ENCODE measurements at places on chromosomes 13 and 19.

- DNase-seq = no peak
These were observed 39.1 kb upstream of the EEF1AKMT1 start for GRCh38 chr13:20812890-20813289.

DNA sequence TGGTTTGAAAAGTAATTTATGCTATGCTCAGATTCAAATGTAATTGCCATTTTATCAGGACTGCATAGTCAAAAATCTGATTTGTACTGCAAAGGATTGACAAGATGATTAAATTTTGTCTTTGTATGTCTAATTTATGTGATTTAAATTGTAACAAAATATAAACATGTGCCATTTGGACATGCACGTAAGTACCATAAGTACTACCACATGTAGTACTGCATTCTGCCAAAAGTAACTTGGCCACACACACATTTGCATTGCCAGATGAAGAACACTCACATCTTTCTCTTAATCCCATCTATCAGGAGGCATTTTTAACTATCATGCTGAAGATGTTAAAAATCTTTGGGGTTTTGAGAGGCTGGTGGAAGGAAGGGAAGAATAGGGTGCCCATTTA, 133.3 kb downstream of the KLF12 start:
- no peak for DNase-seq

DNA sequence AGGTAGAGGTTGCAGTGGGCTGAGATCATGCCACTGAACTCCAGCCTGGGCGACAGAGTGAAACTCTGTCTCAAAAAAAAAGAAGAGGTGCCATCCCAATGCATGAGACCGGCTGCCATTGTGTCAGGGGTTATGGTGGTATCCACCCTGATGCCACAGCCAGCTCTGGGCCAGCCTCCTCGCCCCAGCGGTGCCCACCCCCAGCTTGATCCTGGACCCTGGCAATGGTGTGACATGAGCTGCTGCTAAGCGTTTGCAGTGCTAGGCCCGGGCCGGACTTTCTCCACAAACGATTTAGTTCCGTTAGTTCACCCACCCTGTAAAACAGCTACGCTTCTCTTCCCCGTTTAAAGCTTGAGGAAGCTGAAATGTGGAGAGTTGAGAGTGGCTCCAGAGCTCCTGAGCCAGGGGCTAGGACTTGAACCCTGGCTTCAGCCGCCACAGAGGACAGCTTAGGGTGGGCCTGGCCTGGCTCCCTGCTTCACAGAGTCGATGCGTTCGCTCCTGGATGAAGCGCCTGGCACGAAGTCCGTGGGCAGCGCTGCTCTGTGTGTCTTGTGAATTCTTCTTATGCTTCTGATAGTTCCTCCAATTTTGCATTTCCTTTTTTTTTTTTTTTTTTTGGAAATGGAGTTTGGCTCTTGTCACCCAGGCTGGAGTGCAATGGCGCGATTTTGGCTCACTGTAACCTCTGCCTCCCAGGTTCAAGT, 25.5 kb downstream of the NKPD1 start:
- DNase-seq = no peak

GRCh38 chr13:48037346-48038173, at the start of gene NUDT15:
Gene NUDT15, plus strand, starts transcription at chr13:48037726. Its CDS starts 21 bp downstream, at chr13:48037747.
- DNase-seq = peak; percentile 97

DNA sequence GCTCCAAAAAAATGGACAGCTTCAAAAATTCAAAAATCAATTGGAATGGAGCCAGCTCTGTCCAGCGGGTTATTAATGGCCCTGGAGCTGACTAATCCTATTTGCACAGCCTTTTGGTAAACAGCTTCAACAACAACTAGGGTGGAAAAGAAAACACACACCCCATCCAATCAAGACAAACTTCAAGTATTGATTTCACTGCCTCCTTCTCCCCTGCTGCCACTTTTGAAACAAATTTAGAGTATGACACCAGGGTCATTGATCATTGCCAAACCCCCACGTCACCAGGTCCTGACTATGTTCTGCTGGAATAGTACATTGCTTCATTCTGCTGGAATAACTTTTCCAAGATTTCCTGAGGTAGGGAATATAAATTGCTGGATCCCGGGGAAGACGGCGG, 56.8 kb upstream of the GTF3A start:
- DNase-seq = no peak

DNA sequence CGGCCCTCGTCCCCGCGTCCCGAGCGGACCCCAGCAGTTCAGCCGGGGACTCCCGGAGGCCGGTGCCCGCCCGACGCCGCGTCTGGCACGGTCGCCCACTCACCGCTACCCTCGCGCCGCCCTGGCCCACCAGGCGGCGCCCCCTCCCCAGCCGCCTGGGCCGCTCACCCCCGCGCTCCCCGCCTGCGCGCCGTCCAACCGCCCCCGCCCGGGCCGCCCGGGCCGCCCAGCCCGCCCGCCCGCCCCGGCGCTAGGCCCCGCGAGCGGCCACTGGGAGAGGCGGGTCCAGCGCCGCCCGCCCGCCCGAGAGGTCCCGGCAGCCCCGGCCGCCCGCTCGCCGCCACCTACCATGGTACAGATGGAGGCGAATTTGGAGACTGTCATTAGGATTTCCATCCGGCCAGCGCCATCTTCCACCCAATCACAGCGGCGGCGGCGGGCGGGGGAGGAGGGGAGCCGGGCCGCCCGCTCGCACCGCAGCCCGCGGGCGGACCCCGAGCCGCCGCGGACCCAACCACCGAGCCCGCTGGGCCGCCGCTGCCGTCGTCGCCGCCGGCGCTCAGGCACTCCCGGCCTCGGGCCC, at the start of gene USP12:
USP12 (minus strand) TSS at position 568 of the 583 bp plus-strand sequence; CDS start at position 396, 172 bp downstream.
- no peak for DNase-seq

DNA sequence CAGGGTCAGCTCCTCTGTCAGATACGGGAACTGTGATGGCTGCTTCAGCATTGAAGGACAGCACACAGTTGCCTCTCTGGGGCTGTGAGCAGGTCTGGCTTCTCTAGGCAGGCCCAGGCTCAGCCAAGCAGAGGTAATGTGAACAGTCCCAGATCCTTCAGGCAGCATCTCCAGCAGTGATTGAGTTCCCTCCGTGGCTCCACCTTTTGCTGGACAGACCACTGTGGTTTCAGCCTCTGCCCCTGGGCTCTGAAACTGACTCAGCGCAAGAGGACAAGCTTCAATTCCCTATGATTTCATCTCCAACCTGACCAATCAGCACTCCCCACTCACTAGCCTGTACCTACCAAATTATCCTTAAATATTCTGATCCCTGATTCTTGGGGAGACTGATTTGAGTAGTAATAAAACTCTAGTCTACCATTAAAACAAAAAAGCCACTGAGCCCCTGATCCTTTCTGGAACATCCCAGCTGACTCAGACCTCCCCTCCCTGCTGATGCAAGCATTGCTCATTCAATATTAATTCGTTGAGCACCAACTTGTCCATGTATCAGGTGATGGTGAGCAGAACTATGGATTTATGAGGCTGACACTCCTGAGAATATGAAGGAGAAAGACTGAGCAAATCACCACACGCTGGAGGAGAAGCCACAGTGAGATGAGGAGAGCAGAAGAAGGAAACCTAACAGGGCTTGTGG, 16.7 kb downstream of the GSX1 start:
- no peak for DNase-seq
